ENCODE measurements at places on chromosomes 1 and 21.

DNA sequence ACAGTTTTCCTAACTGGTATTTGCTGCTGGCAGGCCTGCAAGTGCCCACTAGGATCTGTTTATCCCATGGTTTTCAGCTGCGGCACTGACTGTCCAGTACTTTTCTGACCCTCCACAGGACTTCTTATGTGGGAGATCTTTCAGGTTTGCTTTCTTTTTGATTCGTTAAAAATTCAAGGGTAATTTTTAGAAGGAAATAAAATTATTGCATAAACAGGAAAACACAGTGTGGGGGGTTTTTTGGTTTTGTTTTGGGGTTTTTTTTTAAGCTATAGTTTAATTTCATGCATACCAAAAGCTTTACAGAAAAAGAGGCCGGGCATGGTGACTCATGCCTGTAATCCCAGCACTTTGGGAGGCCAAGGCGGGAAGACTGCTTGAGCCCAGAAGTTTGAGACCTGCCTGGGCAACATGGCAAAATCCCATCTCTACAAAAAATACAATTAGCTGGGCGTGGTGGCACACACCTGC lies 3.6 kb downstream of the NIBAN1 start:
- no peak for DNase-seq

DNA sequence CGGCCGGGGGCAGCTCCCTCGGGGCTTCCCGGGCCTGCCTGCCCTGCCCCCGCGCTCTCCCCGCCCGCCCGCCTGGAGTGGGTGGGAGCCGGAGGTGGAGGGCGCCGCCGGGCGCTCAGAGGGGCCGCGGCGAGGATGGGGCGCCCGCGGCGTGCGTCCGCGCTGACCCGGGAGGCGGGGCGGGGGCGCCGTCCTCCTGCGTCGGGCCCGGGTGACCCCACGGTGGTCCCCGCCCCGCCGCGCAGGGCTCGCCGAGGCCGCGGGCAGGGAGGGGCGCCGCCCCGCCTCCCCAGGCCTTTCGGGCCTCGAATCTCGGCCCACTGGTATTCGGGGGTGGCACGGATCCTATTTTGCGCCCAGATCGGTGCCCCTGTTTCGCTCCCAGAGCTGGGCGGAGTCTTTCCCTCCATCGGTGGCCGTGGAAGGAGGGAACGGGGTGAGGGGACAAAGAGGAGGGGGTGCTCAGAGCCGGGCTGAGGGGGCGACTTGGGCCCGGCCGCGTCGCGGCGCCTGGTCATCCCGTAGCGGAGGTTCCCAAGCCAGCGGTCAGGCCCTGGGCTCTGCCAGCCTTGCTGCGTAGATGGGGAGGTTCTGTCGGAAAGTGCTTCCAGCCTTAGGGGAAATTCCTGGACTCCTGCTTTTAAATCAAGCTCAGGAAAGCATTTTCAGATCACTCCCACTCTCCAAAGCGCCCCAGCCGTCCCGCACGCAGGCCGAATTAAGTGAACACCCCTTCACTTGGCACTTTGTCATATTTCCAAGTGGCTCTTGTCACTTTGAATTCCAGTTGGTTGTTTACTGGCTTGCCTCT lies 545 bp downstream of the PATJ start:
- DNase-seq: peak; percentile 46

DNA sequence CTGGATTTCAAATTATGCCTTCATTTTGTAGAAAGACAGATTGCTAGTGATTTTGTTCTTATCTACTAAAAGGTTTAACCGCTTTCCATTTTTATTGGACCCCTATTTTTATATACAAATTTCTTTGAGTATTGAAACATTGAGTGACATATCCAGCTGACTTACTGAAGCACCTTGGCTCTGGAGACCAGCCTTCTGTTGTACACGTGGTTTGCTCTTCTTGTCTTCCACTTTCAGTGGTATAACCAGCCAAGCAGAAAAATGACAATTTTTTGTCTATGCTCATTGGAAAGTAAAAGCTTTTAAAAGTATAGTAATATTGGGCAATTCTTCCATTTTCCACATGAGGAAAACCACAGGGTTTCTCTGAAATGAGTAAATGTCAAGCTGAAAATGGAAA lies 4.4 kb downstream of the F13B start:
- DNase-seq: no peak

- no peak for DNase-seq
Observed at GRCh38 chr1:156676114-156676819, 940 bp downstream of the NES start.

GRCh38 chr1:227351443-227351842 lies 33.2 kb upstream of the CDC42BPA start:
- no peak for DNase-seq

- no peak for DNase-seq
Observed at GRCh38 chr1:202202500-202203168, 9.0 kb downstream of the LGR6 start.

GRCh38 chr1:158972841-158973240 lies 36.9 kb upstream of the IFI16 start:
- no peak for DNase-seq

GRCh38 chr1:29640428-29640785 lies 404.1 kb downstream of the PTPRU start:
- peak; percentile 17 for DNase-seq
